ENCODE measurements at places on chromosomes 5 and 9.

DNA sequence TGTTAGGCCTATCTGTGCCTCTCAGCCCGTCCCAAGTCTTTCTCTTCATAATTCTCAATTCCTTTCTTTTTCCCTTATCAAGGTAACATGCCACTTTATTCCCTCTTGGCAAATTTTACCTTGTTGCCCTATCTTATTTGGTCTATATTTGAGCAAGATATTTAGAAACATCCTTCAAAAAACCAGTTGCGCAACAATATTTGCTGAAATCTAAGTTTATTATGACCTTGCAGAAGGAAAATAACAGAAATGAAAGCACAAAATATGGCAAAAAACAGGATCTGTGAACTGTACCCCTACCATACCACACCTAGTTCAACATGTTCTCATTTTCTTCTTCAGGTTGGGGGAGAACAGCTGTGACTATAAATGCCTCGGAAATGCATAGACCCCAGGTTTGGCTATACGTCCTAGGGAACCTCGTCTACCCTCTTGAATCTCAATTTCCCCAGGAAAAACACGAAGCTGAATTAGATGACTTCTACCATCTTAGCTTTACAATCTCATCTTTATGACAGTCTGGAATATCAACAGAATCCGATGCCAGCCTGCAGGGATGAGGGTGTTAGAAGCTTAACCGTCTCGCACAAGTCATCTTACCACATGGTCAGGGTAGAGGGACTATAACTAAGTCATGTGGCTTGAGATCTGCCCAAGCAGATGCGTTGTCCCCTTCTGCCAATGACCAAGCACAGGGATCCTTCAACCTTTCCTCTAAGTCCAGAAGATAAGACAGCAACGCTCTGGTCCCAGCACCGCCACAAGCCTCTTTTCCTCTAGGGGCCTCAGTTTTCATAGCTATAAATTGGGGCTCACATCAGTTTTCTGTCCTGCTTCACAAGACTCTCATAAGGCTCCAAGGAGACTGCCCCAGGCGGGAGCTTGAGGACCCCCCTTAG lies 1.3 kb downstream of the LCP2 start:
- no peak for DNase-seq

GRCh38 chr9:133584167-133584558 lies 25.0 kb downstream of the FAM163B start:
- DNase-seq: no peak

DNA sequence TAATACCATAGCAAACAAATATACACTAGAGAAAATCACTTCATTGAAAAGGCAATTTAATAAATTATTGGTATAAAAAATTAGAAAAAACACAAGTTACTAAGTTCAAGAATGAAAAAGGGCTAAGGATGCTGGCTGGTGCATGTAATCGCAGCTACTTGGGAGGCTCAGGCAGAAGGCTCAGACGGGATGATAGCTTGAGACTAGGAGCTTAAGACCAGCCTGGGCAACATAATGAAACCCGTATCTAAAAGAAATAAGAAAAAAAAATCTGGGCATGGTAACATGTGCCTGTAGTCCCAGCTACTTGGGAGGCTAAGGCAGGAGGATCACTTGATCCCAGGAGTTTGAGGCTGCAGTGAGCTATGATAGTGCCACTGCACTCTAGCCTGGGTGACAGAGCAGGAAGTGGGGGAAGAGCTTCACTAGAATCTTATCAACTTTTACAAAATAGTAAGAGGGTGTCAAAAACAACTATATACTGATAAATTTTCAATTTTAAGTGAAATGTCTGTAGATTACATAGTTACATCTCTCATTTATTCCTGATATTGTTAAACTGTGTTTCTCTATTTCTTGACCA lies 42.2 kb upstream of the PPP2CA start:
- DNase-seq: no peak

- no peak for DNase-seq
Observed at GRCh38 chr9:109317311-109317978, 3.4 kb downstream of the EPB41L4B start.

GRCh38 chr9:83070261-83070660 lies 7.3 kb upstream of the RASEF start:
- DNase-seq: no peak

GRCh38 chr5:159338118-159338517 lies 7.8 kb upstream of the IL12B start:
- DNase-seq: no peak

- no peak for DNase-seq
Observed at GRCh38 chr9:95572381-95573151, 55.8 kb upstream of the PTCH1 start.

GRCh38 chr5:173500213-173500560 lies 116.3 kb downstream of the BOD1 start:
- no peak for DNase-seq

DNA sequence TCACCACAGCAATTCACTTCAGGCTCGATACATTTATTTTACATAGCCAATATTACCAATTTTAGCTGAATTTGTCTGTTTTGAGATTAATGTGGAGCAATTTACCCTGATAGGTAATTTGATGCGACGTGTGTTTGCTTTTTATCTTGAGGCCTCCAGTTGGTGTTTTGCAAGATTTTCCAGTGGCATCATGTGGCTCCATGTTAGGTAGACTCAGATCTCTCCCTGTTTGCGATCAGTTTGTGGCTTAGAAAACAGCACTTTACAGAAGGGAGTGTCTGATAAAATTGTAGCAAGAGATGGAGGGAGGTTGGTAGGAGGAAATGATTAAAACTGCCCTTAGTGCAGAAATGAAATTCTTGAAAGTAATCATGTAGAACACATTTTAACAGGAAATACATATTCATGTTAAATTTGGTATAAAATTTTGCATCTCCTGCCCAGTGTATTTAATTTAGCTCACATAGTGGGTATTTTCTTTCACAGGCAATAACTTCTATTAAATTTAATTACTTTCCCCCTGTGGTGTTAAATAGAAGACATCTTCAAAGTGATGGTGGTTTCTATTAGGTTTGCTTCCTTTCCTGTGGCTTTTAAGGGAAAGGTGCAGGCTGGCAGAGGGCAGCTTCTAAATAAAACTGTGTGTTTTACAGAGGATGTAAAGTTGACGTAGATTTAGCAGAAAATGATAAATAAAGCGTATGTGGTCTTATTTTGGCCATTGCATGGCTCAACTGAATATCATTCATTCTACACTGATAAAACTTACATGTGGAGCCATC lies 135.8 kb downstream of the KDM4C start:
- no peak for DNase-seq

DNA sequence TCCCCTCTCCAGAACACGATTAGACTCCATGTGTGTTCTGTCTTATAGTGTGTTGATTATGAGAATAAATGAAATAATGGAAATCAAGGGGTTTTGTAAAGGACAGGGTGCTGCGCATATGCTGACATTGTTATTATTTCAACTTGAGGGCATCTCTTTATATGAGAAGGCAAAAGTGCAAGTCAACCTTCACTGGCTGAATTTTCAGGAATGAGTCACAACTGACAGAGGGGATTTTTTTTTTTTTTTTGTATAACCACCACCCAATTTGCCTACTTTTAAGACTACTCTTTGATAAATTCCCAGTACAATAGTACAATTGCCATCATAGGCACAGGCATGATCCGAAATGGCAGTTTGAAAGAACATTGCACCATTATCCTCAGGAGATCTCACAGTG lies 419.2 kb upstream of the NMUR2 start:
- no peak for DNase-seq

- DNase-seq: no peak
Observed at GRCh38 chr5:87300176-87300575, 32.5 kb downstream of the RASA1 start.

Measured in activated CD4-positive, alpha-beta memory T cell treated with anti-CD3 and anti-CD28 coated beads for 36 hours (primary cell).